ENCODE measurements at places on chromosomes 5 and 9.

GRCh38 chr5:56405116-56405908, 172.2 kb upstream of the ANKRD55 start:
- DNase-seq, result no peak

DNA sequence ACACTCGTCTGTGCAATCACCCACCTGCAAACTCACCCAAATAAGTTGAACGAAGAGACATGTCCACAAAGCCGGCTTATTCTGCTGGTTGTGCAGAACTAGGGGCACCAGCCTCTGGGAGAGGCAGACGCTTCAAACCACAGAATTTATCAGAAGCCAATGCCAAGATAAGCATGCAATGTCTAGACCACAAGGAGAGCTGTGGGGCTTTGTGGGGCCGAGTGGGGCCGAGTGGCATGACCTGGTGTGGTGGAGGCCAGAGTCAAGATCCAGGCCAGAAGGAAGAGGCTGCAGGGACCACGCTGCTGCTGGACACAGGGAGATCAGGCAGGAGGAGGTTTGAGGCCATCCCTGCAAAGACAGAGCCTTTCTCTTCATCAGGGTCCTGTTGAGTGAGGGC, 259.0 kb downstream of the IRX2 start:
- no peak for DNase-seq

DNA sequence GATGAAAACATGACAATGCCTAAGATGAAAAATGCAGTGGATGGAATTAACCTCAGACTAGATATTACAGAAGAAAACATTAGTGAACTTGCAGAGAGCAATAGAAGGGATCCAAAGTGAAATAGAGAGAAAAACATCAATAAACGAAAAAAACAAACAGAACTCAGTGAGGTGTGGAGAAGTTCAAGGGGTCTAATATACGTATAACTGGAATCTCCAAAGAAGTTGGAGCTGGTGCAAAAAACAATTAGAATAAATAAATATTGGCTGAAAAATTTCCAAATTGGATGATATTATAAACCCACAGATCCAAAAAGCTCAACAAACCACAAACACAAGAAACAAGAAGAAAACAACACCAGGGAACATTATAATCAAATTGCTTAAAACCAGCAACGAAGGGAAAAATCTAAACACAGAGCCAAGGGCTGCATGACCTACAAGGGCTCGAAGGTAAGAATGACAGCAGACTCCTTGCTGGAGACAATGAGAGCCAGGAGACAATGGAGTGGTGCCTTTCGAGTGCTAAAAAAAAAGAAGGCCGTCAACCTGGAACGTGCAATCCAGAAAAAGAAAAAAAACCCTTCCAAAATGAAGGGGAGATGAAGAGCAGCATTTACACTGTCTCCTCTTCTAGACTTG, 11.8 kb downstream of the FAM163B start:
- DNase-seq, result no peak

GRCh38 chr9:126497660-126498275, 116.0 kb upstream of the LMX1B start:
- no peak for DNase-seq

- no peak for DNase-seq
Measured at GRCh38 chr9:29212397-29213387, 1639.4 kb upstream of the C9orf72 start.

DNA sequence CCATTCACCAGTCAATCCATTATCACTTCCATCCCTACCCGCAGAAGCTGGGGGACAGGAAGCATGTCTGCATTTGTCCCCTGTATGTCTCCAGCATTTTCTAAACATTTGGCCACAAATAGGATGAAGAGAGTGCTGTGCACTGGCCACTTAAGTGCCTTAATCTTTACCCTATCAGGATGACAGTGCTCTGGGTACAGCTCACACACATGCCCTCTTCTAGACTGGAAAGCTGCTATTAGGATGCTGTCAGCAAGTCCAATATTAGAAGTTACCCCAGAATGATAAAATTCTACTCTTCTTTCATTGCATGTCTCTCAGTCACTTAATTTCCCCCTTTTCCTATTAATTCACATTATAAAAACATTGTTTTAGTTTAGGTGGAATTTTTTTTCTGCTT, 168.4 kb downstream of the RASEF start:
- DNase-seq, result no peak

- DNase-seq, result no peak
Measured at GRCh38 chr9:35649431-35650340, 1.0 kb downstream of the SIT1 start.
